Posterior vena cava (tissue), 2 donors: ENCODE measurements at places on chromosomes 5 and 9. TPM values are rescaled to one million over a fixed set of nuclear protein-coding genes. Genes with fewer than 3 reads are reported as not detected.

OR1J2 gene
- not detected for total RNA-seq

PCDHB7 gene
- total RNA-seq = 5.5 TPM

EGFLAM gene
- total RNA-seq = 10.2 TPM

DNA sequence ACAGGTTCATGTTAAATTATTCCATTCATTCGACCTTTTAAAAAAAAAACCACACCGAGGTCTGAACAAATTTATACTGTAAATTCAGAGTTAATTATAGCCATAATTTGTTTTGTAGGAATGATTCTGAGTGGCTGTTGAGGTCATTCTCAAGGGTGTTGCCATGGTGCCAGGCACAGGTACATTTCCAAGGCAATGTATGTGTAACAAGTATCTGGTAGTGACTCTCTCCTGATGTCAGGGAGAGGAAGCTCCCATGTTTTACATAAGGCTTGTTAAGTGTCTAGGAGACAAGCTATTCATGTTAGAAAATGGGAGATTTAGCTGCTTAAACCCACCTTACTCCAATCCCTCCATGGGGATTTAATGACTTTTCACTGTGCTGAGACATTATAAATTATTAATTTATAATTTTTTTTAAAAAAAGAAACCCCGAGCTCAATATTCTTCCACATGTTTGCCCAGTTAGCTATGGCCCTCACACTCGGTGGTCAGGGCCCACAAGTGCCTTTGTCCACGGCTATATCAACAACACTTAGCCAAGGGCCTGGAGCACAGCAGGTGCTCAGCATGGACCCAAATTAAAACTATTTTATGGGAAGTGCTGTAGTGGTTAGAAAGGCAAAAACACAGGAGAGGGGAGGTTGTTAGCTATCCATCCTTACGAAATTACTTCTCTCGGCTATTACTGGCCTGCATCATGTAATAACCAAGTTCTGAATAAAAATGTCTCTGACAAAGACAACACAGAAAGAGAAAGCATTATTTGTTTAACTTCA, 154.6 kb upstream of the GNA14 start:
- no peak for DNase-seq

DNA sequence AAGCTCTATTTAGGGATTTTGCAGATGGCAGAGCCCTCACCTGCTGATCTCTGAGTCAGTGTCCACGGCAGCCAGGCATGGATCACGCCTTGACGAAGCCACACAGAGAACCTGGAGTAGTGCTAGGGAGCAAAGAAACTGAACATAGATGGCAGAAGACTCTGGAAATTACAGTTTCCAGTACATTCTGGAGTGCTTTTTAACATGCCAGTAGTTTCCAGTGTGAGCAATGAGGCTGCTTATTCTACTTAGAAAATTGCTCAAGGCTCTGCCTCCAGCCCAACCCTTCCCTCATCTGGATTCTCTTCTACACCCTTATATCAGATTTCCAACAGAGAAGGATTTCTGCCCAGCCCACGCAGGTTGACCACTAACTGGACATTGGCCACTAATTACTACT, 203.3 kb downstream of the ADAMTS12 start:
- no peak for DNase-seq

- DNase-seq = no peak
Observed at GRCh38 chr5:142862594-142862993, 92.4 kb downstream of the ARHGAP26 start.

HTR4 gene
- 0.33 TPM for total RNA-seq

GCNT4 gene
- total RNA-seq = 3.0 TPM

DNA sequence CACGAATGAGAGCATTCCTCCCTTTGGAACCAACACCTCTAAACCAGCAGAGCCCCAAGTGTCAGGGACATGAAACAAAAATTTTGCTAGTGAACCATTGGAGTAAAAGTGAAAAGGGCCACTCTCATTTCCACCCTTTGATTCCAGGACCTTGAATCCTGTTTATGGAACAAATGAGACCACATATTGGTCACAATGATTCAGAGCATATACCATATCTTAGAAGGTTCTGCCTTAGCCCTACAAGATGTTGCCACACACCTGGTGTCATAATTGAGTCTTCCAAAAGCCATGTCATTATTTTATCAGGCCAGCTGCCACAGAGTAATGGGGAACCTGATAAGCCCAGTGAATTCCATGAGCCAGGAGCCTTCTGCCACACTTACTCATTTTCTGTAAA, 66.3 kb upstream of the ZBTB43 start:
- no peak for DNase-seq

HSPA5 gene
- 218 TPM for total RNA-seq

DNA sequence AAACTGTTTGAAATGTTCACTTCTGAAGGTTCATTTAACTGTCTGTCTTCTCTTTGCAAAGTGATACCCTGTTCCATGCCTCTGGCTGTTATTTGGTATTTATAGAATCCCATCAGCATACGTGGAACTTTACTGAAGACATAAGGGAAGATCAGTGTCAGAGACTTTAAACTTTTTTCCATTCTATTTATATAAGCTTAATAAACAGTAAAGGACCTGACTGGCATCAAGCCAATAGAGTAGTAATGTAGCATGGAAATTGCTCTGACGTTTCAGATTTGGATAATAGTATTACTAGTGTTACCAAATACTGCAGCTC, 94.9 kb upstream of the MINAR2 start:
- DNase-seq = no peak

HAVCR2 gene
- 8.4 TPM for total RNA-seq

PCDHGA7 gene
- 4.3 TPM for total RNA-seq
